ENCODE measurements at places on chromosomes 1 and 21.

- DNase-seq, result peak; percentile 34
Observed at GRCh38 chr1:236281198-236281653, 532 bp downstream of the ERO1B start.

GRCh38 chr1:52662645-52663313 lies 29.8 kb downstream of the SHISAL2A start:
- peak; percentile 99 for DNase-seq

GRCh38 chr1:25055324-25055780 lies 125.3 kb upstream of the RUNX3 start:
- no peak for DNase-seq

GRCh38 chr1:202862679-202863560 lies 26.0 kb downstream of the RABIF start:
- DNase-seq, result no peak

Data from M059J (cell line).